Stimulated activated CD8-positive, alpha-beta memory T cell treated with anti-CD3 and anti-CD28 coated beads, Interleukin-15, amount 100 ng/mL, for 1 hour (primary cell): ENCODE measurements at places on chromosomes 12 and 14.

- DNase-seq = no peak
Observed at GRCh38 chr14:77212943-77213678, 31.5 kb downstream of the TMEM63C start.

DNA sequence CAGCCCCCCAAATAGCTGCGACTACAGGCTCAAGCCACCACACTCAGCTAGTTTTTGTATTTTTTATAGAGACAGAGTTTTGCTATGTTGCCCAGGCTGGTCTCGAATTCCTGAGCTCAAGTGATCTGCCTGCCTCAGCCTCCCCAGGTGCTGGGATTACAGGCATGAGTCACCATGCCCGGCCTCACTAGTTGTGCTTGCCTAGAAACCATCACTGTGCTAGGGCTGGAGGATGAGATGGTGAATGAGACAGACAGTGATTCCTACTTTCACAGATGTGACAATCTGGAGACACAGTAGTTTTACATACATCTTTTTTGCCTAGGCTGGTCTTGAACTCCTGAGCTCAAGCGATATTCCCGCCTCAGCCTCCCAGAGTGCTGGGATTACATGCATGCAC lies 7.5 kb upstream of the MSI1 start:
- no peak for DNase-seq

GRCh38 chr14:71799841-71800240 lies 132.4 kb upstream of the RGS6 start:
- DNase-seq = no peak

GRCh38 chr12:90514325-90514724 lies 440.7 kb downstream of the CCER1 start:
- no peak for DNase-seq

DNA sequence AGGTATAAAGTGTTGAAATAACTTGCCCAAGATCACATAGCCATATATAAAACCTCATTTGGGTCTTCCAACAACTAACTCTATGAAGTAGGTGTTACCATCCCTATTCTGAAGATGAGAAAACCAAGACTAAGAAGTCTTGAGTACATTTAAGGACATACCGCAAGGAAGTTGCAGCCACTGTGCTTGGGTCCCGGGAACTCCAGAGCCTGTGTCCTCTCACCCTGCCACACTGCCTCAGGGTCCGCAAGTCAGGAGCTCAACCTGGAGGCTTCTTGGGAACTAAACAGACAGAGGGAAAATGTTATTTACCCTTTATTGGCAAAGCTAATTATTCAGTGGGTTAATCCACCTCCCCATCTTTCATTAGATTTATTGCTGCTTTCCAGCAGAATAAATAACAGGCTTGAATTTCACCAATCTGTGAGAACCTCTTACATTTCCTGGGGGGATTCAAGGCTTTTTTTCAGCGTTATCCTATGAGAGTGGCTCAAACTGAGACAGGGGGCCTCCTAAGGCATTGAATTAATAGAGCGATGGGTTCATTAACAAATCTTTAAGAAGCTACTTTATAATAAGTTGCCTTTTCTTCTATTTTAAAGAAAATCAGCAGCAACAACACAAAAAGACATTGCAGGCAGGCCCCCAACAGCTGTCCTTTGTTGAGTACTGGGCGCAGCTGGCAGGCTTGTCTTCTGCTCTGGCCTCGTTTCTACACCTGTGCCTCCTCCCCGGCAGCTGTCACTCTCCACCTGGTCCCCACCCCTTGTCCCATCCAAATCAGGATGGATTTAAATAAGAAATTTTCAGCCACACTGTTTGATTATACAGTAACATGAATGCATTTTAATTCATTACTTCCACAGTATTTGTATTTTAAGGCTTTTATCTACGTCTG lies 25.3 kb downstream of the PHLDA1 start:
- no peak for DNase-seq

DNA sequence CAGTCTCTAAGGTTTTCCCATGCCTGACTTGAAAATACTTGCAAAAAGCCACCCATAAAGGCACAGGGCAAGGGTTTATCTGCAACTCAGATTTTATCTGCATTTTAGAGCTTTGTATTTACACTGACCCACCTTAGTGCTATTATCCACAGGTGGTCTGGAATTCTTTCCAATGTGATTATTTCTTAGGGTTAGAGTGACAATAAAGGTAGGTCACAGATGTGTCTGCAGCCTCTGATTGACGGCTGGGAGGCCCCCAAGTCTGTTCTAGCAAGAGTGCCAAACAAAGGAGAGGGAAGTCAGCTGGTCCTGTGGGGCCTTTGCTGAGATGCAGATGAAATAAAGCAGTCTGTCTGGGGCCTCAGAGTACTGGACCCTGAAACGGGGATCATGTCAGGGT lies 64.0 kb downstream of the FRMD6 start:
- DNase-seq = no peak

DNA sequence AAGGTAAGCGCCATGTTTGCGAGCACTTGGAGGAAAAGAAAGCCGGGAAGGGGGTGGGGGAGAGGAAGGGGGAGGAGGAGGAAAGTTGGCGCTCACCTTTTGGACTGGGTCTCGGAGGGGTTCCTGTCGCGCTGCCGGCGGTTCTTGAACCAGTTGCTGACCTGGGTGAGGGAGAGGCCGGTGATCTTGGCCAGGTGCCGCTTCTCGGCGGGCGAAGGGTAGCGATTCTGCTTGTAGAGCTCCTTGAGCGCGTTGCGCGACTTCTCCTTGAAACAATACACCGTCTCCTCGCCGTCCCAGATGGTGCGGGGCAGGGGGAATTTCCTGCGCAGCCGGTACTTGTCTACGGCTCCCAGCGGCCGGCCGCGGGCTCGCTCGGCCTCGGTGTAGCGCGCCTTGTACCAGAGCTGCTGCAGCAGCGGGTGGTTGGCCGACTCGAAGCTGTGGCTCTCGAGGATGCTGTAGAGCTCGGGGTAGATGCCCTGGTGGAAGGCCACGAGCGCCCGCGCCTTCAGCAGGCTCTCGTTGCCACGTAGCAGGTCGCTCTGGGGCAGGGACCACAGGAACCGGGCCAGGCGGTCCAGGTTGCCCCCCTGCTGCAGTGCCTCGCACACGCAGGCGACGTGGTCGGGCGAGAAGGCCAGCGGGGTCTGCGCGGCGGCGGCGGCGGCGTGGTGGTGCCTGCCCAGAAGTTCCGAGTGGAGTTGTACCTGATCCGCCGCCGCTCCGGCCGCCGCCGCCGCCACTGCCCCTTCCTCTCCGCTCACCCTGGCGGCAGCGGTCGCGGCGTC lies 840 bp downstream of the SIX4 start:
- no peak for DNase-seq

- DNase-seq = no peak
Observed at GRCh38 chr12:106112145-106112821, 26.5 kb downstream of the NUAK1 start.

- DNase-seq = no peak
Observed at GRCh38 chr14:61642614-61642982, 52.7 kb upstream of the HIF1A start.

- no peak for DNase-seq
Observed at GRCh38 chr12:27179400-27180214, 64.5 kb upstream of the STK38L start.

- DNase-seq = no peak
Observed at GRCh38 chr14:68873376-68873775, 80.5 kb upstream of the ZFP36L1 start.

DNA sequence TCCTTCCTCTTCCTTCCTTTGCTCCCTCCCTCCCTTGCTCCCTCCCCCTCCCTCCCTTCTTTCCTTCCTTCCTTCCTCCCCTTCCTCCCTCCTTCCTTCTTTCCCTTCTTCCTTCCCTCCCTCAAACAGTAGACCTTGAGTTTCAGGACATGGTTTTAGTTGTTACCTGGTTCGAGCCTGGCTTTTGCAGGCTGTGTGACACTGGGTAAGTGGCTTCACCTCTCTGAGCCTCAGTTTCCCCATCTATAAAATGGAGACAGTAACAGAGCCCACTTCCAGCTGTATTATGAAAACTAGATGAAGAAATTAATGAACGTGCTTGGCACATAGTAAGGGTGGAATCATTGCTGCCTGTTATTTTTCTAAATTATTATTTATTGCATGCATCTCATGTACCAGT lies 171.0 kb upstream of the LHX5 start:
- DNase-seq = no peak

GRCh38 chr12:118361889-118362288 lies 10.8 kb downstream of the TAOK3 start:
- no peak for DNase-seq

GRCh38 chr12:124909831-124910560 lies 4.5 kb downstream of the UBC start:
- DNase-seq = no peak

DNA sequence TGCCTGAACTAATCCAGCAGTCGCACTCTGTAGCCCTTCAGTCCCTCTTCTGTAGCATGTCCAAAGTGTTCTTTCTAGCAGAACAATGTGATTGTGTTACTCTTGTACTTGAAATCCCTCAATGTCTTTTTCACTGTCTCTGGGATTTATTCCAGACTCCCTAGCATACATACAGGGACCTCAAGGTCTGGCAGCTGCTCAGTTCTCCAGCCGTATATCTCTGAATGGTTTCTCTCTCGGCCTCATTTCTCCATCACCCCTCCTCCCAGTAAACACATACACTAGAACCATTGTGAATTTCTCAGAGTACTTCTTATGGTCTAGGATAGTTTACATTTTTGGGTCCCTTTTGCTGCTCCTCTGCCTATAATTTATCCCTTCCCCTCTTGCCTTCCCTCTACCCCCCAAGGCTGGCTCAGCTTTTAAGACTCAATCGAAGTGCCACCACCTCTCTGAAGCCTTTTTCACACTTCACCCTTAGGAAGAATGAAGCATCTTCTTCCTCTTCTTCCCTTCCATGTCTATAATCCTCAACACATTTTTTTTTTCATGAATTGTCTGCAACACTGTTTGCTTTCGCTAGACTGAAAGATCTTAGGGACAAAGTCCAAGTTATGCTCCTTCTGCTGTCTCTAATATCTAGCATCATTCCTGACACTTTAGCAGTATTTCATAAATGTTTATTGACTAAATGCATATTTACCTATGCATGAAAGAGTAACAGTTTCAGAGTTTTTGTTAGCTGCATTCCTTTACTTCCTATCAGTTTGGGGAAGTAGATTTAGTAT lies 446.1 kb downstream of the ZFP36L1 start:
- DNase-seq = no peak

DNA sequence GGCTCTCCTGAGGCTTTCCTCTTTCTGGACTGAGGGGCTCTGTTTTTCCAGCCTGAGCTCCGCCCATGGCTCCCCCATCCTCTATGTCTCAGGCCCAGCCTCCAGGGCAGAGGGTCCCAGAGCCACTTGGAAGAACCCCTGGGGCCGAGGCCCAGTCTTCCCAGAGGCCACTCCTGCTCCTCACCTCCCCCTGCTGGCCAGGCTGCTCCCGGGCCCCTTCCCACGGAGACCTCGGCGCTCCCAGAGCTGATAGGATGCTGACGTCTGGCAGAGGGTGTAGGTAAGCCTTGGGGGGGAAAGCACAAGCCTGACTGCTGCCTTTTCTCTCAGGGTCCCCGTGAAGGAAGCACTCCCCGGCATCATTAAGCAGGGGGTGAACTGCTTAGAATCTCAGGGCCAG lies 51.4 kb downstream of the ERH start:
- no peak for DNase-seq

GRCh38 chr12:88889326-88890110 lies 309.2 kb upstream of the KITLG start:
- DNase-seq = no peak

DNA sequence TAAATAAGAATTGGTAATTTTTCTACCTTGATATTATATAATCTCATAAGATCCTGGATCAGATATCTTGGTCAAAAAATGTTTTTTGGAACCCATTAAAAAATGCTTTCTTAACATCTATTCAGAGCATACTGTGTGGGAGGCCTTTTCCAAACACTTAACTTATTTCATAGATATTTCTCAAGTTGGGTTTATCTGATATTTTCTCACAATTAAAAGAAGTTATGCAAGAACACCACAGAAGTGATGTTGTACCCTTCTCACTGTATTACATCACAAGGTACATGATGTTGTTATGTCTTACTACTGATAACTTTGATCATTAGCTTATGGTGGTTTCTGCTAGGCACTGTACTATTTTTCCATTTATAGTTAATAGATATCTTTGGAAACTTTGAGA lies 23.4 kb upstream of the PRPF39 start:
- no peak for DNase-seq

GRCh38 chr12:71027856-71028255 lies 107.3 kb upstream of the PTPRR start:
- DNase-seq = no peak

- no peak for DNase-seq
Observed at GRCh38 chr12:120610560-120610959, 29.4 kb upstream of the POP5 start.

GRCh38 chr14:19873178-19873577 lies 1.8 kb upstream of the OR4K2 start:
- no peak for DNase-seq

- no peak for DNase-seq
Observed at GRCh38 chr14:81246461-81247270, 25.9 kb upstream of the GTF2A1 start.

DNA sequence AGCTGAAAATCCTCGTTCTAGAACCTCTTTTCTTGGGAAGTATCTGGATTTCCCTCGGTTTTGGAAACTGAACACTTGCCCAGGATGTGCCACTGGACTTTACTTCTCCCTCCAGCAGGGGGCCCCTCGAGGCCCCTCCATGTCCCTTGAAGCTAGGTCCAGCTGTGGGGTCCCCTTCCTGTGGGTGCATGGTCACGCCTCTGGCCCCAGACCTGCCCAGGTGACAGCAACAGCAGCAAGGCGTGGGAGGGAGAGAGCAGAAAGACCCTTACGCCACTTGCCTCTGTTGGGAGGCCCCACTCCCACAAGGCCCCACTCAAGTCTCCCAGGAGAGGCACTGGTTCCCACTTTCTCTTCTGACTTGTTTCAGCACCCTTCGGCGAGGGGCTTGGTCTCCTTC lies 3.1 kb downstream of the SLC25A29 start:
- DNase-seq = no peak

DNA sequence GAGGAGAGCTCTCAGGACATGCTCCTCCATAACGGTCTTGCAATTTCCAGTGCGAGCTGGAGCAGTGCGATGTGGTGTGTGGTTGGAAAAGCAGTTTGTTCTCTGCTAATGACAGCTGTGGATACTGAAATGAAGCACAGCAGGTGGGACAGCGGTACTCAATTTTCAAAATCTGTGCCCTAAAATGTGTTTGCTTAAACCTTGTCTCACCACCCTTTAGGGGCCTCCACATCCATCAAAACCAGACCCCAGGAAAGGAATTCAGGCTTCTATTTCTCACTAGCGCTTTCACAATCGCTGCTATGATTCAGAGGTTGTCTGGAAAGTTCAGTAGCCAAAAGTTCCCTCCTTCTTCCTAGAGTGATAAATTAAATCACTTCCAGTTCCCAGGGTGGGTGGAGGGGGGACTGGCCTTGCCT lies 440.8 kb downstream of the EGLN3 start:
- no peak for DNase-seq

- no peak for DNase-seq
Observed at GRCh38 chr14:50560931-50561285, 963 bp downstream of the ATL1 start.
